ENCODE measurements at places on chromosomes 2 and 18.

GRCh38 chr2:68714866-68715265 is 19.7 kb upstream of the ARHGAP25 start:
- DNase-seq: peak; percentile 88

DNA sequence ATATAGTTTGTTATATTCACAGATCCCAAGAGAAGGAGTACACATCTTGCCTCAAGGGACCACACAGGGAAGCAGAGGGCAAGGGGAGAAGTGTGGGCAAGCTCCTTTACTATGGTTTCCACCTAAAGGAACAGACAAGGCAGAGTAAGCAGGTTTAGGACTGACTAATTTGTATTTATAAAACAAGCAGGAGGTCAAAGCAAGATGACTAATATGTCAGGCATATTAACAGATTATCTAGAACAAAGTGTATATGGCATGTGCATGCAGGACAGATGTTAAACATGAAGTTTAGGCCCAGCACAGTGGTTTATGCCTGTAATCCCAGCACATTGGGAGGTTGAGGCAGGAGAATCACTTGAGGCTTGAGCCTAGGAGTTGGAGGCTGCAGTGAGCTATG is 3.7 kb upstream of the LRP2 start:
- DNase-seq: no peak

DNA sequence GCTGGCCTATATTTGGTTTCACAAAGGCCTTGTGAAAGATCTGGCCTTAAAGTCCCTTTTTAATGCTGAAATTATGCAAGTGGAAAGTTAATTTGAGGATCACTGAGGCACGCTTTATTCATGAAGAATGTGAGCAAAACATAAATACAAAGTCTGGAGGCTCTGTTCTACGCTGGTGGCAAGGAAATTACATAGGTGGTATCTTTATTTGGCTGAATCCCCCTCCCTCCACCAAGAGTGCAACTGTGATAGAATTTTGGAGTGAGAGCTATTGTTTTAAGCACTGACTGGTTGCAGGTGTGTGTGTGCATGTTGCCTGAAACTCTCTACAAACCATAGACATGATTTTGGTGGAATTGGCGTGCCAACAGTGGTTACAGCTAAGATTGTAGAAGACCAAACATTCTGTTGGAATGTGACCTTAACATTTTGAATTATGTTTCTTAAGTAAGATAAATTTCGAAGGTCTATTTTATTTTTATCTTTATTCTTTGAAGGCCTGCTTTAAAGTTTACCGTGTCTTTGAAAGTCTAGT is 114.3 kb downstream of the SPTBN1 start:
- no peak for DNase-seq

GRCh38 chr2:105442721-105443120 is 43.9 kb upstream of the FHL2 start:
- no peak for DNase-seq

- DNase-seq: no peak
Measured at GRCh38 chr2:4693266-4693665, 989.9 kb downstream of the DCDC2C start.

DNA sequence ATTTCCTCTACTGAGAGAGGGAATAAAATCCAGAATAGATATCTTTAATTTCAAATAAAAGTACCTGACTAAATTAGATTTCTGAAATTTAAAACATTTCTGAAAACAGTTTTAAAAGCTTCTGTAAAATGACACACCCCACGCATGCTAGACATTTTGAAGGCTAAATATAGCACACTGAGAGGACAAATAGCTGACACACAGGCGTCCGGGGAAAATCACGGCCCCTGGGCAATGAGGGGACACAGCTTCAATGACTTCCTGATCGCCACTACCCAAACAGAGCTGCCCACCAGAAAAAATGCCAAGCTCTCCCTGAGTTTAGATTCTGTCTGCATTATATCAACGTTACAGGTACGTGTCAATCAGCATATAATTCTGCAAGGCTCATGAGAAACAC is 10.9 kb downstream of the TBC1D8 start:
- DNase-seq: no peak

GRCh38 chr2:105413206-105413605 is 14.4 kb upstream of the FHL2 start:
- DNase-seq: no peak

GRCh38 chr2:18987016-18987415 is 371.4 kb downstream of the OSR1 start:
- no peak for DNase-seq

DNA sequence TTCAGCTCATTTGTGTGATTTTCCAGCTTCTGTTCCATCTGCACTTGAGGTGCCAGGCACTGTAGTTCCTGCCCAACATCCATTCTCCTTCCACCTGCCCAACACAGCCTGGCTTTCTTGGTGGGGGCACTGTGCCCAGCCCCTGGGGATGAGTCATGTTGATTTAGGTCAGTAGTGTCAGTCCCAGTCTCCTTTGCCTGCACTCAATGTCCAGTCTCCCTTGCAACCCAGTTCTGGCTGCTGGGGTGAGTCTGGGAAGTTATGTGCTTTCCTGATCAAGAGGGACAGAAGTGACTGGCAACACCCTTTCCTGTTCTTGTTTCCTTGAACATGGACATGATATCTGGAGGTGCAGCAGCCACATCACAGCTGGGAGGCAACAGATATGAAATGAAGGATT is 1.5 kb upstream of the ASB18 start:
- DNase-seq: no peak

DNA sequence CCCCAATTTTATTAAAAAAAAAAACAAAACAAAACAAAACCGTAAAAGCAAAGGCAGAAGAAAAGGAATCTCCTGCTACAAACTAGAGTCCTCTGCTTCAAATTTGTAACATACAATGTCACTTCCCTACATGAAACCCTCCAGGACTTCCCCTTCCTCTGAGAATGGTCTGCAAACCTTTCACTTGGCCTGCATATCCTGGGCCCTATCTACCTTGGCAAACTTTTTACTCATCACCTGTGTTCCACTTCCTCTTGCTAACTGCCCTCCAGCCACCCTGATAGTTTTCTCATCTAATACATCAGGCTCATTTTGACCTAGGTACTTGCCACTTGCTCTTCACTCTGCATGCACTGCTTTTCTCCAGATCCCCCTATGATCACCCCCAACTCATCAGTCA is 255.5 kb downstream of the ETAA1 start:
- DNase-seq: no peak

DNA sequence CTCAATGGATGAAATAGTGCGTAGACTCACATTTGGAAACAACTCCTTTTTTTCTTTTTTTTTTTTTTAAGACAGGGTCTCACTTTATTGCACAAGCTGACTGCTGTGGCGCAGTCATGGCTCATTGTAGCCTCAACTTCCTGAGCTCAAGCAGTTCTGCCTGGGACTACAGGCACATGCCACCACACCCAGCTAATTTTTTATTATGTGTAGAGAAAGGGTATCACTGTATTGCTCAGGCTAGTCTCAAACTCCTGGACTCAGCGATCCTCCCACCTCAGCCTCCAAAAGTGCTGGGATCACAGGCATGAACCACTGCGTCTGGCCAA is 17.4 kb downstream of the HAT1 start:
- DNase-seq: no peak

DNA sequence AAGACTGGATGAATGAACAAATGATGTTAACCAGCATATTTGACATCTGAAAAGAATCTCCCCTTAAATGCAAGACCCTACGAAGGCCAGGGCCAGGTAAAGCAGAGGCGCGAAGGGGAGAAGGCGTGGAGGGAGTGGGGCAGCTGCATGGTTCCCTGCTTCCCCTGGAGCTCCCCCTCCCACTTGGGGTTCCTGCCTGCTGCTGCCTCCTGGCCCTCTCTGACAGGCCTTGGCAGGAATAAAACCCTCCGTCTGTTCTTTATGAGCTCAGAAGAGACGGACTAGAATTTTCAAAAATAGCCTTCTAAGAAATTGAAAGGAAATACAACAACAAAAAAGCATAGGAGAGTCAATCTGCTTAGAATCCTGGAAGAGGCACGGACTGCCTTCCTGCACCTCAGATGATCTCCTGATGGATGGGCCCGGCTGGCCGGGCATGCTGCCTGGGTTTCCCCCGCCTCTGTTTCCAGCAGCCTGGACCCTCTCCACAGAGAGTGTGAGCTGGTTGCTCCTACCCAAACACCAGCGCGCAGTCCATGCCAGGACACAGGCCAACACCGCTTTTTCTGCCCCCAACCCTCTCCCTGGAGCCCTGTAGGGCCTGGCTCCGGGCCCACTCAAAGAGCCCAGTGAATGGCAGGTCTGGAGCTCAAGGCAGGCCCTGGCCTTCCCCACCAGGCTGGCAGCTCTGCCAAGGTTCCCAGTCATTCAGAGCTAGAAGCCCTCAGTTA is 23.9 kb downstream of the CFAP65 start:
- DNase-seq: no peak

DNA sequence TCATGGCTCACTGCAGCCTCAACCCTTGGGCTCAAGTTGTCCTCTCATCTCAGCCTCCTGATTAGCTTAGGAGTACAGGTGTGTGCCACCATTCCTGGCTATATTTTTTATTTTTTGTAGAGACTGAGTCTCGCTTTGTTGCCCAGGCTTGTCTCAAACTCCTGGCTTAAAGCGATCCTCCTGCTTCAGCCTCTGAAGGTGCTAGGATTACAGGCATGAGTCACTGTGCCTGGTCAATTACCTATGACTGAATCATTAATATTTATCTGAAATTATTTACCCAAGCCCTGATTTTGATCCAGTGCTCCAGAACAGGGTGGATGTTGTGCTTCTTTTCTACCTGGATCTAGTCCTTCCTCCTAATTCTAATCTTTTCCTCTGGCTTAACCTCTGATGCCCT is 87.8 kb downstream of the MAP2 start:
- no peak for DNase-seq

- DNase-seq: no peak
Measured at GRCh38 chr2:184394642-184395041, 203.7 kb upstream of the ZNF804A start.

GRCh38 chr2:129744649-129745048 is 234.8 kb upstream of the RAB6C start:
- DNase-seq: no peak

GRCh38 chr2:23124214-23124750 is 260.7 kb upstream of the KLHL29 start:
- DNase-seq: no peak

DNA sequence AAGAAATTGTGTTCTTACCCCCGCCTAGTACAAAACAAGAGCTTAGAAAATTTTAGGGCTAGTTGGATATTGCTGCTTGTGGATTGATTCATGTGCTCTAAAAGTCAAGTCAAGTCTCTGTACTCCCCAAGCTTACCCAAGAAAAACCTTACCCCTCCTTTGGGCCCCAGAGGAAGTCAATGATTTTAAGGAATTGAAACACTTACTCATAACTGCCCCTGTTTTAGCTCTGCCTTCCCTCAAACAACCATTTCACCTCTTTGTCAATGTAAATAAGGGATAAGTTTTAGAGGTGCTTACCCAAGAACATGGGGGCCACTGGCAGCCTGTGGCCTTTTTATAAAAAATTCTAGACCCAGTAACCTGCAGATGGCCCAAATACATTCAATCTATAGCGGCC is 136.6 kb upstream of the RMP24 start:
- peak; percentile 59 for DNase-seq

GRCh38 chr18:31199190-31199769 is 36.6 kb upstream of the DSC1 start:
- DNase-seq: no peak

DNA sequence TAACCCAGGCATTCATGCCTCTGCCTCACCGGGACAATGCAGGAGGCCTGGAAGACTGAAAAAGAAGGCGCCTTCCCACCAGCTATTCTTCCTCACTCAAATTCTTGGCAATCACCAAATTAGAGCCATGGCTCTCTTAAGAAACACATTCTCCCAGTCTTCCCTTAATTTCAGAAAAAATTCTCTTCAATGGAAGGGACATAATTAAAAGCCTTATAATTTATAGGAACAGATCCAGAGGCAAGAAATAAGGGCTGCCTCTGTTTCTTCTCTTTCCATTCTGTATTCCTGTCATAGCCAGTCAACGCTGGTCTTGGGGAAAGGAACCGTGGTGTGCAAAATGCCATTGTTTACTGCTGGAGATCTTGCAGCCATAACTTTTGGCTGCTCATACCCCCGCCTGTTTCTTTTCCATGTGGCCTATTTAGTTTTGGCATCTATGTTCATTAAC is 32.8 kb downstream of the DTNA start:
- no peak for DNase-seq

GRCh38 chr2:29014331-29014730 is 33.2 kb downstream of the TOGARAM2 start:
- DNase-seq: no peak

DNA sequence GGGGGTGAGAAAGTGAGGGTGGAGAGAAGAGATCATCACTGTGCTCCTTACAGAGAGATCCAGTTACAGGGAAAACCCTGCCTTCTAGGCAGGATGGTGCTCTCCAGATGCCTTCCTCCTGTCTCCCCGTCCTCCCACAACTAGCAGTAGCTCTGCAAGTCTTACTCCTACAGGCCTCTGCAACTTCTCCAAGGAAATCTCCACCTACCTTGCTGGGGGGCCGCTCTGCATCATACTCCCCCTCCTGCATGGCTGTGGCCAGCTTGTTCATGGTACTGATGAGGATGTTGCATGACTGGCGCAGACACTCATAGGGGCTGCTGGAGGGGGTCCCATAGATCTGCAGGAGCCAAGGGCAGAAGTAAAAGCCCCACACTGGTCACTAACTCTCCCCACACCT is 14.1 kb downstream of the DCTN1 start:
- no peak for DNase-seq

DNA sequence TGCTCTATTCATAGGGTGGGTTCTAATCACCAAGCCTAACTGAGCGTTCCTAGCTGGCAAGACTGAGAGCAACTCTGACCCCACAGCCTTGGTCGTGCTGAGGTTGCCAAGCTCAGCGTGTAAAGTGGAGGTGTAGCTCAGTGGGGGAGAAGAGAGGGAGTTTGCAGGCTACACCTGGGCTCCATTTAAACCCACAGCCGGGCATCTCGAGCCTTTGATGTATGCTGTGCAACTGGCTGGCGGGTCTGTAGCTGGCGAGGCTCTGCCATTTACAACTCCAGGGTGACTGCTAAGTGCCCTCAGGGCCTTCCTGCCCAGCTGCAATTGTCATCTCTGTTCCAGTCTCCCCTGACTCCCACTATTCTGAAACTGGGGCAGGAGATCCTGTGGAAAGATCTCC is 20.0 kb upstream of the CHRNA1 start:
- no peak for DNase-seq

DNA sequence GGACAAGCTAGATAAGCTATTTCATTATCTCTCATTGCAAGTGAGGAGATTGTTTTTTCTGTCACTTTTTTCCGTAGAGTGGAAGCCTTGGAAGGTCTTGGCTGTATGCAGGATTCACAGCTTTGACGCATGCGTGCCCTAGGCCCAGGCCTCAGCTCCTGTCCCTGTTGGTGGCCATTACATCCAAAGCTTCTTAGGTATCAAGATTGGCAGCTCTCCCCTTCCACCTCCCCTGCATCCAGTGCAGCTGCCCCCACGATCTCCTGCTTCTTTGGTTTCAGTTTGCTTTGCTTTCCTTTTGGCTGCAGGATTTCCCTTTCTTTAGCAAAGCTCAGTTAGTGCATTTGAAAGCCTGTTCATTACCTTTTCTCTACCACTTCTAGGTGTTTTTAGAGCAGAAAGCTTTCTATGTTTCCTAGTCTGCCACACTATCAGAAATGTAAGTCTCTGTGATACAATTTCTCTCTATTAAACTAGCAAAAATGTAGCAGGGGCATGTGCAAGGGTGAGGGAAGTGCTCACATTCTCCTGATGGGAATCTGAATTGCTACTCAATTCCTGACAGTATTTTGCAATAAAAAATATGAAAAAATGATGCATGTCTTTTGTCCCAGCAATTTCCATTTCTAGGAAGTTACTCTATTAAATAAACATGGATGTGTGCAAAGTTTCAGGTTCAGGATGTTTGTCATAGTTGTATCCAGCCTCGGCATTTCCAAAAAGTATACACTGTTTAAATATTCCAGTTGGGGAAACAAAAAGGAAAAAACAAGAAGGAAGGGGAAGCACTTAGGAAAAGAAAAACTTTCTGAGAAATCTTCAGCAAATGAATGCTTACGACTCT is 91.2 kb downstream of the LIPG start:
- no peak for DNase-seq
